Mesenchymal stem cell (in vitro differentiated cells and primary cell): ENCODE measurements at places on chromosomes 5 and 9.

DNA sequence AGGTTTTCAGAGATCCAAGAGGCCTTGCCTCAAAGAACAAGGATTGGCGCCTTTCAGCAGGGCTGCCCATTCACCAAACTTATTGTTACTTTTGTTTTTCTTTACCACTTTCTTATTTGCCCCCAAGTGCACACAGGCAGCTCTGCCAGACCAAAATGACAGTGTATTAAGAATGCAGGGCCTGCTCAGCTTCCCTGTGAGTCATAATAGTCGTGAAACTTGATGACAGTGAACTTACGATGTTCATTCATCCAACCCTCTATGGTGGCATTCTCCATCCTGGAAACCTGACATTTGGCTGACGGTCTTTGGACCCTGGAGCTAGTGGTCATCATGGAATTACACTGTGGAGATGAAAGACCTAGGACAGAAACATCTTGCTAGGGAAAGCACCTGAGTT is 44.3 kb downstream of the UBE2QL1 start:
- DNase-seq = no peak

DNA sequence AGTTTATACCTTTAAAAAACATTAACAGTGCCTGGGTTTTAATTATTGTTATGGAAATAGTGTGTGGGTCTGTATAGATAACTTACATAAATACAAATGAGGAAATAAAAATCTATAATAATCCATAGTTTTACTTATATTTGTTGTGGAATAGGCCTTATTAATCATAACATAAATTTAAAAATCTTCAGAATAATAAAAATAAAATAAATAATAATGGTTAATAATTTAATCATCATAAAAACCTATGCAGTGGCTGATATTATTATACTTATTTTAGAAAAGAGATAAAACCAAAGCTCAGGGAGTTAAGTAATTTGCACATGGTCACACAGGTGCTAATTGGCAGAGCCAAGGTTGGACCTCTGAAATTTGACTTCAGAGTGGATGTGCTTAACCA is 785.3 kb upstream of the SEMA6A start:
- no peak for DNase-seq

DNA sequence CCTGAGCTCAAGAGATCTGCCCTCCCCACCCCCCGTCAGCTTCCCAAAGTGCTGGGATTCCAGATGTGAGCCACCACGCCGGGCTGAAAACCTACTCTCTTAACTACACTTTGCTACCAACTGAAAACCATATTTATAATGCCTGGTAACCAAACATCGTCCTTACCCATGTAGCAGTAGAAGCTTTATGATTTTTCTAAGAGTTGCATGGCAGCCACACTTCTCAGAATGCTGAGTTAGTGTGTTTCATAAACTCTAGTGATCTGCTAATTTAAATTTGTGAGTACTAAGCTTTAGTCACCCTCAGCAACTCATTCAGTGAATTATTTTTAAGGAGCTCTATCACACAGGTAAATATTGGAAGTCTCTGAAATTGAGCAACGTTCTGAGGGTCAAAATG is 478.4 kb downstream of the KDM4C start:
- no peak for DNase-seq

DNA sequence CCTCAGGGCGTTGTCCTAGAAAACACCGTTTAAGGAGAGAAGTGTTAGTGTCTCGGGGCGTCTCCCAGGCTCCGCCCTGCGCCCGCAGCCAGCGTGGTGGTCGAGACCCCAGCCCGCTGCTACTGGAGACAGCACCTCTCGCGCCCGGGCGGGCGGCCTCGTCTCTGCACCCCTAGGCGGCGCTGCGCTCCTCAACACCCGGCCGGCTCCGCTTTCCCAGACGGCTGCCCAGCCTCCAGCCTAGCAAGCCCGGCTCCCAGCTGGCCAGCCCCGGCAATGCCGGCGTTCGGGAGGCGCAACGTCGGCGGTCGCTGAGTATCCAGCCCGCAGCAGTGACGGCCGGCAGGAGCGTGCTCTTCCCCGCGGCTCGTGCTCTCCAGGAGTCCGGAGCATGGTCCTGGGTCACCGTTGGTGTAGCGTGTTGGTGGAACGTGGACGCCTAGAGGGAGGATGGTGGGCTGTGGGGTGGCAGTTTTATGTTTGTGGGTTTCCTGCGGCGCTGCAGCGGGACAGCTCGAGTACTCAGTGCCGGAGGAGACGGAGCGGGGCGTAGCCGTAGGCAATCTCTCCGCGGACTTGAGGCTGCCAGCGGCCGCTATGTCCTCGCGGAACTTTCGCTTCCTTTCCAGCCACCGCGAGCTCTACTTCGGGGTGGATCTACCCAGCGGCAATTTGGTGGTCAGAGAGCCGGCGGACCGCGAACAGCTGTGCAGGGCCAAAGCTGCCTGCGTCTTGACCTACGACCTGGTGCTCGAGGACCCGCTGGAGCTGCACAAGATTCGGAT is 536 bp downstream of the PCDHAC1 start:
- peak; percentile 90 for DNase-seq

DNA sequence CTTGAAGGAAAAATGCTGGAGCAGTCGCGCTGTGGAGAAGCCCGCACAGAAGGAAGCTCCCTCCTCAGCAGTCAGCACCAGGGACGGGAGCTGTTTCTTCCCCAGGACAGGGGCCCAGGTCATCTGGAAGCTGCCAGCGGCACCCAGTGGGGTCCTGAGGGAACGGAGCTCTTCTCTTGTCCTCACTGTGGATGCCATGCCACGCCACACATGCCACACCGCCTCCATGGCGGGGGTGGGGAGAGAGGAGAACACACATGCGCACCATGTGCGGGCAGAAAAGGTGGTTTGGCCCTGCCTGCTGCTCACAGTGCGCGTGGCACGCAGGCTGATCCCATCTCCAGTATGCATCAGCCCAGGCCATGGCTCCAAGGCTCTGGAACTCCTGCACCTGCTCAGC is 41.7 kb upstream of the ZNF354B start:
- no peak for DNase-seq
